ENCODE measurements at places on chromosomes 4 and X.

DNA sequence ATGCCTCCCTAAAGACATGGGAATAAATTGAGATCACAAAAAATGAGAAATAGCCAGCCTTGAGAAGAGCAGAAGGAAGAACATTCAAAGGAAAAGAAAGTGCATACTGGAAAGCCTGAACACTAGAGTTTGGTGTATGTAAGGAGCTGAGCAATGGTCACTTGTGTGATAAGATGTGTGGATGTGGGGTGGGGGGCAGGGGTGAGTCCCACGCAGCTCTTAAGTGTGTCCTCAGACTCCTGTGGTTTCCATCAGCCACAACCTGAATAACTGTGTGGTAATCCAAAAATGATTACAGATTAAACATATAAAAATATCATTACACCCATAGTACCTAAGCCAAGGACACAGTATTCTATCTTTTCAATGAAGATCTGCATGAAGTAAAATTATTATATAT is 59.9 kb downstream of the ELOVL6 start:
- DNase-seq = no peak

- DNase-seq = no peak
These were observed 12.0 kb upstream of the NAT8L start for GRCh38 chr4:2047031-2047660.

DNA sequence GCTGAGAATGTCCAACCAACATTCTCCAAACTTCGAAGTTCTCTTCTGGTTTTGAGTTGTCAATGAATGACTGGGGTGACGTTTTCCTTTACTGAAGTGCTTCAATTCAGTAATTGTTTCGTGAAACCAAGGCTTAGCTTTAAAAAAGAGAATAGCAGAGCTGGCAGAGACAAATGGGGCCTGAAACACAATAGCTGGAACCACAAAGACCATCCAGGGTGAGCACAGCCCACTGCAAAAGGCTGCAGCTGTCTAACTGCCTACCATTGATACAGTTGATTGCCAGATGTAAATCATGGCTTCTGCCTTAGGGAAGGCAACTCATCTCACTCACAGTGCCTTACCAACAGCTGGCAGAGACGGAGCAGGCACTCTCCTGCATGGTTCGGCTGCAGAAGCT is 78.7 kb upstream of the ZNF518B start:
- no peak for DNase-seq

DNA sequence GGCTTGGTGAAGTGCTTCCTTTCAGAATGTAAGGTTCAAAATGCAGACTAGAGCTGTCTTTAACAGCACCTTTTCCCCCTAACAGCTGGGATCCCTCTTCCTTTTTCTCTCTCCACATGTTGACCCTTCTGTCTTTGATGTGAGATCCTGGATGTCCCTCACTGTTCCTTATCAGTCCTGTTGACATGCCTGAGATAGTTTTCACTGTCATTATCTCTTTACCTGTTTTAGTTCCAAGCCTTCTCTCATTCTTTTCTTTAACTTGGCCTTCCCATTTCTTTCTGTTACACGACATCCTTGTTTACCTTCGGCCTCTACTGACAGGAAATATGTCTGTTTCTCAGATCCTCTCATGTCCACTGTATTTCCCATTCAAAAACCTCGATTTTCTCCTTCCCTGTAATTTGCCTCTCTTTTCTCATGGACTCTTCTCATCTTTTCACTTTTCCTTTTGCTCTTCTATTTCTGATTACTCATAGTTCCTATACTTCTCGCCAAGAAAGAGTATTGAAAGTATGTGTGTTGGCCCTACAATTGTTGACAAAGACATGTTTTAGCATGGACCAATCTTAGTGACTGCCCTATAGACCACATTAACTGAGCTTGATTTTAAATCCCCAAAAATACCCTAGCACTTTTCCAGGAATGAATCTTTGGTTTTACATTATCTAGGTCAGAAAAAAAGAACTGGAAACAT is 1.2 kb upstream of the SOWAHB start:
- no peak for DNase-seq

GRCh38 chrX:35016051-35016450 is 73.5 kb downstream of the FAM47B start:
- DNase-seq = no peak

DNA sequence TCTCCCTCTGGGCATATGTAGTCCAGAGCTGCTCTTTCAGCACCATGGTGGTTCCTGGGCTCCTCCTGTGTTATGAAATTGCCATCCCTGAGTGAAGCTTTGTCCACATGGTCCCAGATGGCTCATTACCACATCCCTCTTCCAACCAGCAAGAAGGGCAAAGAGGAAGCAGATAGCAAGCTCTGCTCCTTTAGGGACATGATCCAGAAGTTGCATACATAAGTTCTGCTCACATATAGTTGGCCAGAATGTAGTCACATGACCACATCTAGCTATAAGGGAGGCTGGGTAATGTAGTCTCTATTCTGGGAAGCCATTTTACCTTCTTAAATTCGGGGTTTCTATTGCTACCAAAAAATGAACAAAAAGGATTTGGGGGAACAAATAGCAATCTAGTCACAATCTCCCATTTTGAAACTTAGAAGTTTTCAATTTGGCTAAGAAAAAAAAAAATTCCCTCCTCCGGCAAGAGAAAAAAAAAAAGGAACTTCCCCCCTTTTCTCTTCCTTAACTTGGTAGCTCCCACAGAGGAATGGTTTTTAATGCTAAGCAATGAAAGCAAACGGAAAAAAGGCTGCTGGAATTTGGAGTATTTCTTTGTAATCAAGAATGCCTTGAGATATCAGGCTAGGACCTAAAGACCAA is 88.2 kb upstream of the USP9X start:
- no peak for DNase-seq

Measured in stimulated activated CD8-positive, alpha-beta memory T cell treated with anti-CD3 and anti-CD28 coated beads, Interleukin-7, amount 100 ng/mL, for 24 hours (primary cell).